ENCODE measurements at places on chromosomes 2 and 18.

DNA sequence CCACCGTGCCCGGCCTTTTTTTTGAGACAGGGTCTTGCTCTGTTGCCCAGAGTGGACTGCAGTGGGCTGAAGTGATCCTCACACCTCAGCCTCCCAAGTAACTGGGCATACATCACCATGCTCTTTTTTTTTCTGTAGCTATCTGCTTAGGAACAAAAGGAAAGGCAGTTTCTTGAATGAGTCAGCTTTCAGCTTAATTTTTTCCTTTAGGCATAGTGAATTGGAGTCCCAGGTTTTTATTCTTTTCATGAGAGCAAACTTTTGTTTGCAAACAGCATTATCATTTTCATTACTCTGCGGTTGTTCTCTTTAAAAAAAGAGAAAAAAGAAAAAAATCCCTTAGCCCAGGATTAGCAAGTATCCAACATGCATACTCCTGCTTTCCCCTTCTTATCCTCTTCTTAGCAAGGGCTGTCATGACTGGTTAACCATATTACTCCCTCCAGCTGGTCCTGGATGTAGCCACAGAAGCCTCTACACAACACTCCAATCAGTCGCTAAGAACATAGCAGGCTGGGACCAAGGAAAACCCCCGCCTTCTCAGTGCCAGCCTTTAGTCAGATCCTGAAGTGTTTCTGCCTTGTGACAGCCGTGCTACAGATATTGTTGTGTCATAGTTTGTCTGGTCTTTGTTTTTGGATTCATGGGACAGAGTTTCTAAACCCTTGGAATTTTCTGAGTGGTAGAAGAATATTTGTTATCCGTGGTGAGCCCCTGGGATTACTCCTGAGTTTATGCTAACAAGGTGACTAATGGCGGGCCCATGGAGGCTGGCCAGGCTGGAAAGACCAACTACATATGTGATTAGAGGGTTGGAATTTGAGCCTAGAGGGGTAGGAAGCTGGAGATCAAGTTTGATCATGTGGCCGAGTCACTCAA lies 23.3 kb upstream of the ST3GAL5 start:
- DNase-seq = no peak

DNA sequence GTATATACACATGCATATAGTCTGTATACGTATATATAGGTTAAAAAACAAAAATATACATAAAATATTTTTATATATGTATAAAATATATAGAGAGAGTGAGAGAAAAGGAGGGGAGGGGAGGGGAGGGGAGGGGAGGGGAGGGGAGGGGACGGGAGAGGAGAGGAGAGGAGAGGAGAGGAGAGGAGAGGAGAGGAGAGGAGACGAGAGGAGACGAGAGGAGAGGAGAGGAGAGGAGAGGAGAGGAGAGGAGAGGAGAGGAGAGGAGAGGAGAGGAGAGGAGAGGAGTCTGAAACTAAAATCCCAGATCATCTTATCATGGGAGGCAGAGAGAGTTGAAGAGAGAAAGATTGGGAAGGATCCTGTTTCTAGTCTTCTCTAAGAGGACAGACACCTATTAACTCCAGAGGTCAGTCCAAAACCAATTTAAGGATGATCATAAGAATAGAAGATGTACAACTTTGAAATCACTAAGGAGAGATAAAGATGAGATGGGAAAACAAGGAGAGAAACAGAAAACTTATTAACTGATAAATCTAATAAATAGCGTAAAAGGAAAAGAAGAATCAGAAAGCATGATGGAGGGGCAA lies 195.4 kb downstream of the SRBD1 start:
- no peak for DNase-seq

DNA sequence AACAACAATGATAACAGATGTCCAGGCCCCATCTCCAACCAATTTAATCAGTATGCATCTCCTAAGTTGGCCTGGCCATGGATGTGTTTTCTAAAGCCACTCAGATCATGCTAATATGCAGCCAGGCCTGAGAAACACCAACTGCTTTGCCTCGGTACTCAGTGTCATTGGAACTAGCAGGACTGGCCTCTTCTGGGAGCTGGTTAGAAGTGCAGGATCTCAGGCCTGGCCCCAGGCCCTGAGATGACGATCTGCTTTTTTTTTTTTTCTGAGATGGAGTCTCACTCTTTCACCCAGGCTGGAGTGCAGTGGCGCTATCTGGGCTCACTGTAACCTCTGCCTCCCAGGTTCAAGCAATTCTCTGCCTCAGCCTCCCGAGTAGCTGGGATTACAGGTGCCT lies 69.1 kb downstream of the IRS1 start:
- no peak for DNase-seq

GRCh38 chr2:230411570-230412370 lies 4.2 kb upstream of the SP100 start:
- DNase-seq = peak; percentile 55

- DNase-seq = no peak
Measured at GRCh38 chr2:72830273-72830672, 4.4 kb upstream of the EXOC6B start.

DNA sequence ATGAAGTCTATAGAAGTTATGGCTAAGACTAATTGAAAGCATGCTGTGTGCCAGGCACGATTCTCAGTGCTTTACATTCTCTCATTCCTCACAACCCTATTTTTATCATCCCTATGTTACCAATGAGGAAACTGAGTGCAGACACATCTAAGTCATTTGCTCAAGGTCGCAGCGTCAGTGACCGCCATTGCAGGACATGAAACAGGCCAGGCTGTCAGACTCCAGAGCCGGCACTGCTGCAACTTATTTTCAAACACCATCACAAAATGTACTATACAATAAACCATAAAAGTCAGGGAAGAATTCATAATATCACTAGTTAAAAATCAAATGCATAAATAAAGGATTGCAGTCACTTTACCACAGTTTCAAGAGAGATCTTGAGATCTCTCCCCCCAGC lies 5.6 kb downstream of the STK39 start:
- DNase-seq = no peak

DNA sequence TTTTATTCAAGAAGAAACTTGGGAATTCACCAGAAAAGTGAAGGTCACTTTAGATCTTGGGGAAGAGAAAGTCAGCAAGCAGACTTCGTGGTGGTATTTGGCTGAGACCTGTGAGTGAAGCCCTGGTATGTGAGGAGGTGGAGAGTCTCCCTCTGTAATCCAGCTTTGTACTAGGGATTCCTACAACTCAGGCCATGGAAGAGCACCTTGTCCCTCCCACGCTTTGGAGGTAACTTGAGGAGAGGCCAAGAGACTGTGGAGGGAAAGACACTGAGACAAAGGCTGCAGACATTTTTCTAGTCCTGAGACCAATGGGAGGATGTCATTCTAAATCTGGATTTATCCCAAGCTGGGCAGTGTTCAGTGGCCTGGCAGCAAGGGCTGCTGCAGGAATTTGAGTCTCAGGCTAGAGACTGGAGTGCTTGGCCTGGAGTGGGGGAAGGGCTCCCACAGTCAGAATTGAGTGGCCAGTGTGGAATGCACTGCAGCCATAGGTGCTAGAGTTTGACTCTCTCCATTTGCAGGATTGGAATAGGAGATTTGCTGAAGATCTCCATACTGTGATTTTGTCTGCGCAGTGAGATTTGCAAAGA lies 219.0 kb downstream of the ACTR3 start:
- no peak for DNase-seq

- DNase-seq = no peak
Measured at GRCh38 chr18:25896956-25897355, 193.5 kb downstream of the SS18 start.
